Activated CD8-positive, alpha-beta memory T cell treated with anti-CD3 and anti-CD28 coated beads, Interleukin-2, amount 50 U/mL, for 4 hours (primary cell): ENCODE measurements at places on chromosomes 12 and 14.

DNA sequence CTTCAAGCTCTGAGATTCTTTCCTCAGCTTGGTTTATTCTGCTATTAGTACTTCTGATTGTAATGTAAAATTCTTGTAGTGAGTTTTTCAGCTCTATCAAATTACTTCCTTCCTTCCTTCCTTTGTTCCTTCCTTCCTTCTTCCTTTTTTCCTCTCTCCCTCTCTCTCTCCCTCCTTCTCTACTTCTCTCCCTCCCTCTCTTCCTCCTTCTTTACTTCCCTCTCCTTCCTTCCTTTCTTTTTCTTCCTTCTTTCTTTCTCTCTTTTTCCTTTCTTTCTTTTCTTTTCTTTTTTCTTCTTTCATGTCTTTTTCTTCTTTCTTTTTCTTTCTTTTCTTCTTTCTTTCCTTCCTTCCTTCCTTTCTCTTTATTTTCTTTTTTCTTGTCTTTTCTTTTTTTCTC is 565.2 kb upstream of the STXBP6 start:
- no peak for DNase-seq

- DNase-seq = no peak
These were observed 828.3 kb downstream of the VRK1 start for GRCh38 chr14:97625477-97625876.

GRCh38 chr14:75926431-75927115 is 55.2 kb downstream of the TGFB3 start:
- no peak for DNase-seq

GRCh38 chr12:84117190-84117589 is 795.4 kb downstream of the SLC6A15 start:
- no peak for DNase-seq

DNA sequence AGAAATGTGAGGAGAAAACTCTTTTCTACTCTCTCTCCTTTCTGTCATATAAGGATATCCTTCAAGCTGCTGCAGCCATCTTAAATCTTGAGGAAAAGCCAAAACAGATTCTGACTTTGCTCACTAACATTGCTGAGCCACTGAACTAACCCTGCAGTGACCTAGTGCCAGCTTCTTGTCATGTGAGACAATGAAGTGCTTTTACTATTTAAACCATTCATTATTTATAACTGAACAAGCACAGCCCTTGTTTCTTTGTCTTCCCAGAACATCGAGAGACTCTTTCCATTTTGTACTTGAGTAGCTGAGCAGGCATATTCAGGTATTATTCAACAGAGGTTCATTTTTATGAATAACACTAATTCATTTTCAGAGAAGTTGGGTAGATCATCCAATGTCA is 455.0 kb upstream of the TMPO start:
- no peak for DNase-seq

DNA sequence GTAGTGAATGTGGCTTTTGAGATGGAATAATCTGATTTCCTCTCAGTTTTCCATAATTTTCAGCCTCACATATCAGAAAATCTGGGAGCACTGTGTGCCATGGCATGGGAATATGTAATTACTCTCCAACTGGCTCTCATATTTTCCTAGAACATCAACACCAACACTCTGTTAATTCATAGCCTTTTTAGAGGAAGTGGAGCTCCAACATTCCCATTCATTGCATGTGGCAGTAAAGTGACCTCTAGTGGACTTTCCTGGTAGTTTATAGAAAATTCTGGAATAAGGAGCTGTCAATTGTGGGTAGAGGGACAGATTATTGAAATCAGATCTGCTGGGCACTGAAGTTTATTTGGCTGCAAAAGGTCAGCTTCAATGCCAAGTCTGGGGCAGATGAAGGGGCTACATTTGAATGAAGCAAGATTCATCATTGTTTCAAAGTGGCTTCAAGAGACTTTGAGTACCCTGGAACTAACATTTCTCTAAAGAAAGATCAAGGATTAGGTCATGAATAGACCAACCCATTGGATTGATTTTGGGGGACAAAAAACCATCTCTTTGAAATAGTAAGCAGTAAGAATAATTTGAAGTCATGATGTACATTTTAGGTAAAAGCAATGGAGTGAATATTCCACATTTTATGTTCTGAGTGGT is 23.6 kb upstream of the USP44 start:
- DNase-seq = no peak

GRCh38 chr14:60093606-60094005 is 1.9 kb downstream of the PCNX4 start:
- no peak for DNase-seq

- no peak for DNase-seq
These were observed 66.6 kb upstream of the KCNA5 start for GRCh38 chr12:4977102-4977501.

DNA sequence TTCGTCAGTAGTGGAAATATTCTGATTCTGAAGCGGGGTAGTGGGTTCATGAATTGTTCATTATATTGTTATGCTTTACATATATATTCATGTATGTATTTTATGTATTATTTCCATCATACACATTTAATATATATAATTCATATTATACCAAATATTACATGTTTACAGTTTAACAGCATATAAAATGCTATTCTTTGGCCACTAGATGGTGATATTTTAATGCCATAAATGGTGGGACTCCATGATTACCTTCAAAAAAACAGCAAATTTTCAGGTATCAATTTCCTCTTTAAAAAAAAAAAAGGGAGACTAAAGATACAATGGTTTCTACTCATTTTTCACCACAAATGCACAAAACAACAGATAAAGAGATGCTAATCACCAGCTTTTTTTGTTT is 41.0 kb downstream of the BDKRB1 start:
- DNase-seq = no peak

GRCh38 chr14:81348061-81348460 is 52.1 kb downstream of the STON2 start:
- DNase-seq = no peak

GRCh38 chr14:84760489-84761126 is 769.3 kb upstream of the FLRT2 start:
- DNase-seq = no peak

DNA sequence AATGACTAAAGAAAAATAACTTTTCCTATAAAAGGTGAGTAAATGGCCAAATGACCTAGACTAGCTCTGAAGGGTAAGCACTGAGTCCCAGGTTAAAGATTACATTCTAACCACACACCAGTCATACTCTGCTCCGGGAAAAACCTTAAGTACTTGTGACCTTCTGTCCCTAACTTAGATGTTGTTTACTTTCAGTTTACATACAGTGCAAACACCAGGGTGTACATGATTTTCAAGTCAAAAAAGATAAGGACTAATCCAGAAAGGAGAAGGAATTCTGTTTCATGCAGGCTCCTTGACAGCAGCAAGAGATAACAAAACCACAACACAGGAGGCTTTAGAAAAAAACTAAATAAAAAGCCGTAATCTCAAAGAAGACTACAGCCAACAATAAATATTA is 174.2 kb downstream of the PPM1H start:
- no peak for DNase-seq

GRCh38 chr14:74792249-74793039 is 29.3 kb downstream of the YLPM1 start:
- DNase-seq = no peak

DNA sequence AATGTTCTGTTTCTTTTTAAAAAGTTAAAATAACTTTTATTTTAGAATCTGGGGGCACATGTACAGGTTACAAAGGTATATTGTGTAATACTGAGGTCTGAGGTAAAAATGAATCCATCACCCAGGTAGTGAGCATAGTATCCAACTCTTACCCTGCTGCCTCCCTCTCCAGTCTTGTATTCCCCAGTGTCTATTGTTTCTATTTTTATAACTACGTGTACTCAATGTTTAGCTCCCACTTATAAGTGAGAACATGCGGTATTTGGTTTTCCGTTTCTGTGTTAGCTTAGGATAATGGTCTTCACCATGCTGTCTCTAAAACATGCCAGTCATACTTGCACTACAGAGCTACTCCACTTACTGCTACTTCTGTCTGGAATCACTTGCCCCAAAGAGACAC is 8.4 kb downstream of the FBXO33 start:
- DNase-seq = no peak

GRCh38 chr12:121089031-121089812 is 43.5 kb upstream of the P2RX7 start:
- DNase-seq = no peak

DNA sequence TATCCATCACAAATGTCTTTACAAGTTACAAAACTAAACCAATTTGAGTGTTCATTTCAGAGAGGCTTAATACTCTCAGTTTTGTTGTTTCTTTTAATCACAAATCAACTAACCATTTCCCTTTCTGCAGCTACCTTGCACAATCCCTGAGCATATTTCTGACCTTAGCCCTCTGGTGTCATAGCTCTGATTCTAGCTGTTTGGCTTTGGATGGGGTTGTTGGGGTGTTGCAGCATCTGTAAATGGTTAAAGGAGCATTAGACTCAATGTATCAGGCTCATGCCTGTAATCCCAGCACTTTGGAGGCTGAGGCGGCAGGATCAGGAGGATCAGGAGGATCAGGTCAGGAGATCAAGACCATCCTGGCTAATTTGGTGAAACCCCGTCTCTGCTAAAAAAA is 461.4 kb downstream of the NRXN3 start:
- DNase-seq = no peak

GRCh38 chr12:65195387-65196055 is 26.1 kb downstream of the LEMD3 start:
- DNase-seq = no peak

GRCh38 chr12:40970320-40970907 is 217.7 kb upstream of the PDZRN4 start:
- no peak for DNase-seq

GRCh38 chr12:53287741-53288216 is 7.6 kb upstream of the PFDN5 start:
- peak; percentile 75 for DNase-seq

- no peak for DNase-seq
These were observed 78.6 kb downstream of the CLMN start for GRCh38 chr14:95240859-95241813.

GRCh38 chr12:53734425-53734824 is 7.2 kb upstream of the CALCOCO1 start:
- no peak for DNase-seq

DNA sequence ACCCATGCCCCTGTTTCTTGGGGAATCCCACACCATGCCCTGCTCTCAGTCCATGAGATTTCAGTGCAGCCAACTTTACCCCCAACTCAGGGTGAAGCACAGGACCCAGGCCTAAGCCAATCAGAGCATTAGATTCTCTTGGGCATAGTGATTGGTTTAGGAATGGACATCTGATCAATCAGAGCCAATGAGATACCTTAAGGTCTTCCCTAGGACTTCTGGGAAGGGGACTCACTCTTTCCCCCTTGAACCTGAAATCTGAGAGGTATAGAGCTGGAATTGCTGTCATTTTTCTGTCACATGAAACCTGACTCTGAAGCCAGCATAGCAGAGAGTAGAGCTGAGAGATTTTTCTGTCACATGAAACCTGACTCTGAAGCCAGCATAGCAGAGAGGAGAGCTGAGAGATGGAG is 127.1 kb downstream of the ZFP36L1 start:
- DNase-seq = no peak

- DNase-seq = no peak
These were observed 209.7 kb downstream of the CACNA1C start for GRCh38 chr12:2262449-2262848.

GRCh38 chr12:114757684-114758325 is 73.8 kb upstream of the TBX3 start:
- no peak for DNase-seq

DNA sequence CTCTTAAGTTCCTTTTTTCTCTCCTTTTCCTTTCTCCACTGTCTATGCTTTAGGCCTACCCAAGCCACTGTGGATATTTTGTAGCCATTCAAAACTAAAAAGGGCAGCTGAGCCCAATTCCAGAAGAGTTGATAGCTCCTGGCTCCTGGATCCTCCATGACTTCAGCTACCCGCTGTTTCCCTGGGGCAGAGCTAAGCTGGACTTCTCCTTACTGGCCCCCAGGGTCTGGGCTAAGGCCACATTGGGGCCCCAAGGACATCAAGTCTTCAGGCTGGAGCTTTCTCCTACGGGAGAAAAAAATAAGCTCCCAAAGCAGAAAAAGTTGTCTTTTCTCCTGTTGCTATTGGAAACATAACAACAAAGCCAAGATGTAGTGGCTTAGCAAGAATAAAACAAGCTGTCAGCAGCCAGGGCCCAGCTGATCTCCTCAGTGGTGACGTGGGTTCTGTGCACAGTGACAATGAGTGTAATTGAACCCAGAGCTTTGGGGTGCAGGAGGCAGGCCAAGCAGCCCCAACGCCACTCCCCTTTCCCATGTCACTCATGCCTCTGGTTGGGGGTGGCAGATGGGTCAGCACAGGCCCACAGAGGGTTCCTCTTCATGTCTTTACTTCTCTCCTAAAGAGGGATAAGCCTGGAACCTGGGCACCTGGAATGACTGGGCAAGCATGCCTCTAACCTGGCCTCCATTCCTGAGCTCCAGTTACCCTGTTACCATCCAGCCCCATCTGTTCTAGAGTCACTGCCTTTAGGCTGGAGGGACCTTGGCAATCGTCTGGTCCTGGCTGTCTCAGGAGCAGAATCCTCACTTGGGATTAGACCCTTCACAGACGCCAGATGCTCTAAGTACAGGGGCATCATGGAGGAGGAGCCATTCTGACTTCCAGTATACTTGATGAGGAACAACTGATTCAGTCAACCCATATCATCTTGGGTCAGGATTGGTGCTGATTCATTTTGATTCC is 171.2 kb downstream of the ZFP36L1 start:
- DNase-seq = no peak

DNA sequence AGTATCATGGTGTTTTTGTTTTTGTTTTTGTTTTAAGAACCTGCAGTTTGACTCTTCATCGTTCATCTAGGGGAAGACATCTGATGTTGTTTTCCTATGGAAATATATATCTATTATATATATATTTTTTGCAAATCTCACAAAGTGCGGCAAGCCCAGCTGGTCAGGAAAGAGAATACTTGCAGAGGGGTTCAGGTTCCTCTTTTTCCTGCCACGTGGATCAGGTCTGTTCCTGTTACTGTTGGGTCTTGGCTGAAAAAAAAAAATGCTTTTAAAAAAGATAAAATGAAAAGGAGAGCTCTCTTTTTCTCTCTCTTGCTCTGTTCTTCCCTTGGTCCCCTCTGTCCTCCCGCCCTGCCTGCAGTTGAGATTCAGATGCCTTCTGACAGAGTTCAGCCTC is 179.4 kb upstream of the BCL2L14 start:
- no peak for DNase-seq

- no peak for DNase-seq
These were observed 113.0 kb upstream of the NTF3 start for GRCh38 chr12:5318874-5319273.

DNA sequence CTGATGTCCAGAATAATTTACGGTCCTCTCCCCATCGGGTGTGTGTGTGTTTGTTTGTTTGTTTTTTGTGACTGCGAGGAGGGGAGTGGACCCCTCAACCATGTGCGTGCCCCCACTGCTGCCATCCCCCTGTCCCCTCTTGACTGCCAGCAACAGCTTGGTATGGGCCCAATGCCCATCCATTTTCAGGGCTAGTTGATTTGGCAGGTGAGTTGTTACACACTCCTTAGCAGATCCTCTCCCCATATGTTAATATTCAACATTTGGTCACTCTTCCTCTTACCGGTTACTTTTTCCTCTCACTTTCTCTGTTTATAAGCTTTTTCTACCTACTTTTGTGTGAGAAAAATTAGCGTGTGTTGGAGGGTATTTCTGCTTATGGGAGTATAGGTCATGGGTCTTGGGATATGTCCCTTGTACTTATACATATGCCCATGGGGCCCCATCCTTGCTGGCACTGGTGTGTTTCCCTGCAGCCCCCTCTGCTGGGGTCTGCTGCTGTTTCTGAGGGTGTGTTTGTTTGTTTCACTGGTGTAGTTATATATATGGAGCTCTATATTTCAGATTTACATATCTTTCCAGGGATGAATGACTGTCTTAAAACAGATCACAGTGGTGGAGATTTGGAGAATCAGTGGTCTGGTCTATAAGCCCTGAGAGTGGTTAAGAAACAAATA is 33.8 kb downstream of the ZFHX2 start:
- no peak for DNase-seq
